ENCODE measurements at places on chromosomes 5 and 9. TPM values are rescaled to one million over a fixed set of nuclear protein-coding genes. Genes with fewer than 3 reads are reported as not detected.

- no peak for DNase-seq
- H3K36me3 ChIP-seq: no peaks in the 10 kb centered on the region
- H3K27me3 ChIP-seq: no peaks in the 10 kb centered on the region
- H3K4me3 ChIP-seq: no peak overlapping the region
These were observed 743.9 kb downstream of the NR2F1-AS1 start for GRCh38 chr5:92836855-92837755.

- no peaks in the 10 kb centered on the region for H3K36me3 ChIP-seq
- no peak overlapping the region for H3K27ac ChIP-seq
- H3K4me1 ChIP-seq: no peaks in the 10 kb centered on the region
These were observed 224.2 kb downstream of the NPR3 start for GRCh38 chr5:32935283-32935682.

DNA sequence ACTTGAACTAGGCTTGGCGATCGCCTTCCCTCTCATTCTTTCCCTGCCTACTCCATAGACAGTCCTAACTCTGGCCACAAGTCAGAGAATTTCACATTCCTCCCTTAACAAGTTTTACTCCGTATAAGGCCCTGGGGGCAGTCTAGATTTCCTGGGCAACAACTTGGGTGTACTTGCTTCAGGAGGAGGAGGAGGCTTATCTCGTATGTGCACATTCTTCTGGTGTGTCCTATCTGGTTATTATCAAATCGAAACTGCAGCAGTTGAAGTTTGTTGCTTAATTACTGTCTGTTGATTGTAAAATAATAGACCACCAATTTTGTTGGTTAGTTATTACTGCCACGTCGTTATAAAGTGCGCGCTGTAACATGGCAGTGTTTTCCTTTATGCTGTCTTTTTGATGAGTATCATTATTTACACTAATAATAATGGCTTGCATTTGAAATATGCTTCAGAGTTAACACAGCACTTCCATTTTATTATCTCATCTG is 42.0 kb downstream of the PIP5K1B start:
- no peak overlapping the region for H3K27ac ChIP-seq
- no peaks in the 10 kb centered on the region for H3K36me3 ChIP-seq
- H3K4me3 ChIP-seq: no peak overlapping the region
- peaks cover 7% of the 10 kb centered on the region for H3K4me1 ChIP-seq

GRCh38 chr9:12958708-12959107 is 183.9 kb downstream of the LURAP1L start:
- H3K36me3 ChIP-seq: no peaks in the 10 kb centered on the region
- H3K27ac ChIP-seq: no peak overlapping the region
- H3K4me3 ChIP-seq: no peak overlapping the region

GRCh38 chr5:35745660-35746059 is 111.0 kb upstream of the IL7R start:
- no peaks in the 10 kb centered on the region for H3K4me1 ChIP-seq
- H3K36me3 ChIP-seq: no peaks in the 10 kb centered on the region
- no peak overlapping the region for H3K27ac ChIP-seq
- DNase-seq: no peak
- no peak overlapping the region for H3K4me3 ChIP-seq
- peaks cover 2% of the 10 kb centered on the region for H3K27me3 ChIP-seq

DNA sequence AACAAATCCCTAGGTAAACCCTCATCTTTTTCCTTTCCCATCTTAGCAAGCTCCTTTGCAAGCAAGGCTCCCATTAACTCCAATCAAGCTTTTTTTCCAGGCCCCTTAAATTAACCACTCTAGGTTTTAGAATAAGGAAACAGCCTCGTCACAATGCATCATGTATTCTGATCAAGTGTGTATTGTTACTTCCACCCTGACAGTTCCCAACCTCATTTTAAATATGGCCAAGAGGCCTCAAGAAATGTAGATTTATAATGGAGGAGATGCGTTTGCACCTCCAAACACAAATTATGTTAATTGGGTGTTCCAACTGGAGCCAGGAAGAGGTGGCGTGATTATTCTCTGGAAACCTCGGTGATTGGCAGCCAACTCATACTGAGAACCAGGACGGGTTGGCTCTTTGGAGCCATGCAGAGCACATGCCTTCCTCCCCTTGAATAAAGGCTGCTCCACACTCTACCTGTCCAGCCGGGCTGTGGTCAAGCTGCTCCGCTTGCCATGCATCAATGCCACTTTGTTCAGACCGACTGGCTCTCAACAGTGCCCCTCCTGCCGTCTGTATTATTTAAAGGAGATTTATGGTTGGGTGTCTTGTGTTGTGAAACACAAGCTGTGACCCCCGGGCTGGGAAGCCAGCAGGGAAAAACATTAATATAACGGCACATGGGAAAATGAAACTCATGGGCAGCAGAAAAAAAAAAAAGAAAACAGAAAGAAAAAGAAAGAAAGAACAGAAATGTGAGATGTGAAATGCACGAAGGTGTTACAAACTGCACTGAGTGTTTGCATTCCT is 191.1 kb downstream of the EBF1 start:
- H3K36me3 ChIP-seq: no peaks in the 10 kb centered on the region
- no peak for DNase-seq

- H3K4me1 ChIP-seq: no peaks in the 10 kb centered on the region
- H3K4me3 ChIP-seq: no peak overlapping the region
- no peaks in the 10 kb centered on the region for H3K36me3 ChIP-seq
- H3K27ac ChIP-seq: no peak overlapping the region
- H3K27me3 ChIP-seq: no peaks in the 10 kb centered on the region
These were observed 21.7 kb downstream of the SLC6A18 start for GRCh38 chr5:1246711-1247431.

GRCh38 chr5:150057052-150057451 is 29.3 kb downstream of the CSF1R start:
- no peaks in the 10 kb centered on the region for H3K4me1 ChIP-seq
- H3K27me3 ChIP-seq: no peaks in the 10 kb centered on the region
- H3K4me3 ChIP-seq: no peak overlapping the region
- DNase-seq: no peak
- peaks cover 3% of the 10 kb centered on the region for H3K36me3 ChIP-seq
- H3K27ac ChIP-seq: no peak overlapping the region

DNA sequence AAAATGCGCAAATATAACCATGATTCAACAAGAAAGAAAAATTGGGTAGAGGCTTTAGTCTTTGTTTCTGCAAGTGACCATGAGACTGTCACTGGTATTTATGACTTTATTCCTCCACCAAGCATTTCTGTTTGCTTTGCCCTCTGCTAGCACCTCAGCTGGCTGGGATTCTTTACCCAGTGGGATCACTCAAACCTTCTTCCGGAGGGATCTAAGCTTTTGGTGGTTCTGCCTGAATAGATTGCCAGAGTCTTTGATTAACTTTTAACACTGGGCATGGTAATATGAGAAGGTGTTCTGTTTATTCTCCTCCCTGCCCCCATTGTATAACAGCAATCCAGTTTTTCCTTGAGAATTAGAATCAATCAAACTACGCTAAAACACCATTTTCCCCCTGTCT is 59.1 kb upstream of the FBN2 start:
- no peaks in the 10 kb centered on the region for H3K27me3 ChIP-seq
- H3K36me3 ChIP-seq: no peaks in the 10 kb centered on the region
- H3K27ac ChIP-seq: no peak overlapping the region
- no peaks in the 10 kb centered on the region for H3K4me1 ChIP-seq
- no peak overlapping the region for H3K4me3 ChIP-seq

DNA sequence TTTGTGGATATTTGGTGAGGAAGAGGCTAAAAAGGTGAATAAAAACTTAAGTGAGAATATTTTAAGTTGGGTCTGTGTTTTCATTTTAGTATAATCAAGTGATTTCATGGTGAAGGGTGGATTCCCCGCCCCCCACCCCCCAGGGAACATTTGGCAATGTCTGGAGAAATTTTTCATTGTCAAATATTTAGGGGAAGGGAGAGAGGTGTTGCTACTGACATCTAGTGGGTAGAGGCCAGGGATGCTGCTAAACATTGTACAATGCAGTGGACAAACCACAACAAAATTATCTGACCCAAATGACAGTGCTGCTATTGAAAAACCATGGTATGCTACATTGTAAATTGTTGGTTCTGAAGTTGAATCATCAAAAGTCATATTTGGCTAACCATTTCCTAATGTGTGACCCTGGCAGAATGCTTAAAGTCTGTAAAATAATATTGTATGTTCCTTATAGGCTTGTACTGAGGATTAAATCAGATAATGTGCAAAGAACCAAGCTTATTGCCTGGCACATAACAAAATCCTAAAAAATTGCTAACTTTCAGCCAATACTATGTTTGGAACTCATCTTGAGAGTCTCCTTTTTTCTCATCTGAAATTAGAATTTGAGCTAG is 5.6 kb downstream of the C5orf24 start:
- H3K4me3 ChIP-seq: no peak overlapping the region
- H3K27ac ChIP-seq: no peak overlapping the region
- DNase-seq: no peak

- H3K27me3 ChIP-seq: no peaks in the 10 kb centered on the region
- DNase-seq: no peak
- H3K4me1 ChIP-seq: no peaks in the 10 kb centered on the region
- H3K4me3 ChIP-seq: no peak overlapping the region
- H3K36me3 ChIP-seq: no peaks in the 10 kb centered on the region
- H3K27ac ChIP-seq: no peak overlapping the region
These were observed 89.1 kb upstream of the FBXW11 start for GRCh38 chr5:172095368-172096206.

PRUNE2 gene
- 558 TPM for total RNA-seq

WDR36 gene
- total RNA-seq: 16.7 TPM

TRPM3 gene
- 1.5 TPM for total RNA-seq

Measured in aorta (tissue), 5 donors.